ENCODE measurements at places on chromosomes 3 and 15.

DNA sequence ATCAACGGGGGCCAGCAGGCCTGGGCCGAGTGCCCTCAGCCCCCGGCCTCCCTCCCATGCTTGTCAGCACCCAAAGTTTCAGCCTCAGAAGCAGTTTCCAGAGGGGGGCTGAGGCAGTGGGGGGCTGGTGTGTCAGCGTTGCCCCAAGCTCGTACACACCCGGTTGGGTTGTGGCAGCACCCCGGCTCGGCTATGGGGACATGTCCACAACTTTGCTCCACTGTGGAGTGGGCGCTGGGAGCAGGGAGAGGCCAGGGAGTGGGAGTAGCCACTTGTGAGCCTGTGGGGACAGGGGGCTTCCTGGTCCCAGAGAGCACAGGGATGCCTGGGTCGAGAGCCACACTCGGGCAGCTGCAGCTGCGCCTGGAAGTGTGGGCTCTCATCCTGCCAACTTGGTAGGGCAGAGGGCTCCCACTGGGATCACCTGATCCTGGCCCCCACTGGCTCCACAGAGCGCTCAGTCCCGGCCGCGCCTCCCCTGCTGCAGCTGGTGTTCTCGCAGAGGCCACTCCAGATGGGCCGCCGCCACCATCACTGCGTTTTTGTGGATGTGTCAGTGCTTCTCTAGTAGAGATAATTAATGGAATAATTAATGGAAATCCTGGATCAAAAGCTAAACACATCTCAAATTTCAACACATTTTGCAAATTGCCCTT lies 75.1 kb downstream of the NR1D2 start:
- no peak for DNase-seq

DNA sequence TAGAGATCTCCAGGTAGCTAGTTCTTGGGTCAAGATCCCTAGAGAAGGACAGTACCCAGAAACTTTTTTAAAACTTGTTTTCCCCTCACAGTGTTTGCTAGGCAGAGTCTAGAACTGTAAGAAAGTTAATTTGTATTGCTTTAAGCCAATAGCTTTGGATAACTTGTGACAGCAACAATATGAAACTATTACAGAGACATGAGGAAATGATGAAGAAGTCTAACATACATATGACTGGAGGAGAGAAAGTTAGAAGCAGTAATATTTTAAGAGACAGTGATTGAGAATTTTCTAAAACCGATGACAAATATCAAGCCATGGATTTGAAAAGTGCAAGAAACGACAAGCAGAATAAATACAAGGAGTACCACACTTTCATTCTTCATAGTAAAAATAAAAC lies 10.0 kb downstream of the HMG20A start:
- no peak for DNase-seq

DNA sequence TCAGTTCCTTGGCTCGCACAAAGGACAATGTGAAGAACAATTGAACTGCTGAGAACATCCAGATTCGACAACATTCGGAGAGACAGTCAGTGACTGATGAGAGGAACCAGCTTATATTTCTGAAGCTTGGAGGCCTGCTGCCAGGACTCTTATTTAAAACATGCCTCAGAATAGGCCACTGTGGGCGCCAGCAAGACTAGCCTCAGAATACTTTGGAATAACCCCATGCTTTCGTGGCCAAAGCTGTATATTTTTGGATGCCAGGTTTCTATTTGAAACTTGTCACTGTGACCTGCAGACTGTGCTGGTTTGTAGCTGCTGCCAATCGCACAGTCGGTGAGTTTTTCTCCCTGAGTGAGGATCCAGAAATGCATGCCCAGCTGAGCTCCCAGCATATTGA lies 129.9 kb upstream of the UBE3A start:
- no peak for DNase-seq

- no peak for DNase-seq
Measured at GRCh38 chr3:44058868-44059203, 182.8 kb upstream of the TOPAZ1 start.

DNA sequence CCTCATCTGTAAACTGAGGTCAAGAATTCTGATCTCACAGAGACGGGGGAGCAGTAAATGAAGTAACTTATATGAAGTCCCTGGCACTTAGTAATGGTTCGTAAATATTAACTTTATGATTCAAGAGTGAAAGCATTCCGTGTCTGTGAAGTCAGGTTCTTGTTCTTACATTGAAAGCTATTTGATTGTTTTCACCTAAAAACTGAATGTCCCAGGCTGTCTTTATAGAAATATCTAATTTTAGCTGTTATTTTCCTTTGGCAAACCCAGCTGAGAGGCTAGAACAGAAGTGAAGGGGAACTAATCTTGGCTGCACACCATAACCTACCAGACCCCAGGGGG lies 84.5 kb downstream of the CHSY1 start:
- DNase-seq = no peak
